ENCODE measurements at places on chromosomes 5 and 9. TPM values are rescaled to one million over a fixed set of nuclear protein-coding genes. Genes with fewer than 3 reads are reported as not detected.

TLX3 gene
- total RNA-seq = not detected

BTNL9 gene
- total RNA-seq = 1.2 TPM

DBH gene
- total RNA-seq = not detected

SNCAIP gene
- total RNA-seq = not detected

ERGIC1 gene
- 328 TPM for total RNA-seq

LMBRD2 gene
- 1.6 TPM for total RNA-seq

STX17 gene
- 9.0 TPM for total RNA-seq

RFX3 gene
- 1.2 TPM for total RNA-seq

SEMA5A gene
- total RNA-seq = not detected

LIX1 gene
- total RNA-seq = not detected

KCTD16 gene
- 0.07 TPM for total RNA-seq

AIF1L gene
- 1.7 TPM for total RNA-seq

FOXI1 gene
- total RNA-seq = not detected

SPINK1 gene
- 0.43 TPM for total RNA-seq

C5orf47 gene
- not detected for total RNA-seq

STKLD1 gene
- total RNA-seq = 1.7 TPM

ENC1 gene
- 6.3 TPM for total RNA-seq

B4GALT7 gene
- total RNA-seq = 29.4 TPM

ADCY2 gene
- not detected for total RNA-seq

ADGRD2 gene
- not detected for total RNA-seq

KCNV2 gene
- total RNA-seq = not detected

SFXN1 gene
- total RNA-seq = 91.3 TPM

SHISAL2B gene
- total RNA-seq = not detected

DMRT3 gene
- total RNA-seq = not detected

PTGDS gene
- not detected for total RNA-seq

CCDC192 gene
- not detected for total RNA-seq

MEGF9 gene
- total RNA-seq = 19.3 TPM

IL3 gene
- not detected for total RNA-seq

OLFML2A gene
- 28.2 TPM for total RNA-seq
